Gastrocnemius medialis (tissue), 4 donors: ENCODE measurements at places on chromosomes 16 and 17. TPM values are rescaled to one million over a fixed set of nuclear protein-coding genes. Genes with fewer than 3 reads are reported as not detected.
A peak's percentile ranks its signal among the peaks of the same experiment; 100 is the strongest.

PARD6A gene
- total RNA-seq, result 10.8 TPM

RASL10B gene
- 6.8 TPM for total RNA-seq

ASPHD1 gene
- not detected for total RNA-seq

MYH1 gene
- 1,190 TPM for total RNA-seq

SP6 gene
- not detected for total RNA-seq

CTF1 gene
- total RNA-seq, result 2.3 TPM

SGCA gene
- total RNA-seq, result 227 TPM

FBXW10 gene
- 0.52 TPM for total RNA-seq

SRL gene
- 446 TPM for total RNA-seq

DNA sequence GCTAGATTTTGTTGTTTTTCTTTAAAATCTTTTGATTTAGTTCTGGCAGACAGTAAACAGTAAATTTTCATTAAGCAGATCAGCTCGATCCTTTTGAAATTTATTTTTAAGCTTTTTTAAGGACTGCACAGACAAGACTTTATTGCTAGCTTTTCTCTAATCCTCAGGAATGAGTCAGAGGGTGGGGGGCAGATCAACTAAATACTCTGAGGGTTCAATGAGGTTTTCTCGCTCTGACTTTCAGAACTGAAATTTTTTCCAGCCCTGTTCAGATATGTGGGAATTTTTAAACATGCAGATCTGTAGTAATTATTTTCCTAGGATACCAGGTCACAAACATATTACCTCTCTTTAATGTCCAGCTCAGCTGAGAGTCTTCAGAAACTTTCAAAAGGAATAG lies 977.2 kb downstream of the CDH11 start:
- H3K4me3 ChIP-seq, result no peak overlapping the region
- no peaks in the 10 kb centered on the region for H3K27me3 ChIP-seq
- no peak for DNase-seq

- H3K27ac ChIP-seq, result peak overlapping the region; percentile 35
- peaks cover 17% of the 10 kb centered on the region for H3K36me3 ChIP-seq
- H3K27me3 ChIP-seq, result no peaks in the 10 kb centered on the region
- no peak overlapping the region for H3K4me3 ChIP-seq
Measured at GRCh38 chr16:50209546-50210265, 56.6 kb downstream of the TENT4B start.

DNA sequence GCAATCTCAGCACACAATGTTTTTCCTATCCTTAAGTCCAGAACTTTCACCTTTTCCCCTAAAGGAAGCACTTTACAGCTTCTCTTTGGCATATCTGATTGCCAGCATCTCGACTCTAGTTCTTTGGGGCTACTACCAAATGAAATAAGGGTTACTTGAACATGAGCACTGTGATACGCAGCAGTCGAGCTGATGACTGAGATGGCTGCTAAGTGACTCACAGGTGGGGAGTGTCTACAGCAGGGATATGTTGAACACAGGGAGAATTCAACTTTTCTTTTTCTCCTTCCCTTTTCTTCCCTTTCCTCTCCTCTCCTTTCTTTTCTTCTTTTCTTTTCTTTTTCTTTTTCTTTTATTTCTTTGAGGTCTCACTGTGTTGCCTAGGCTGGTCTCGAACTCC lies 334.8 kb downstream of the MAF start:
- peaks cover 3% of the 10 kb centered on the region for H3K4me1 ChIP-seq
- no peak overlapping the region for H3K4me3 ChIP-seq
- H3K36me3 ChIP-seq, result no peaks in the 10 kb centered on the region

DNA sequence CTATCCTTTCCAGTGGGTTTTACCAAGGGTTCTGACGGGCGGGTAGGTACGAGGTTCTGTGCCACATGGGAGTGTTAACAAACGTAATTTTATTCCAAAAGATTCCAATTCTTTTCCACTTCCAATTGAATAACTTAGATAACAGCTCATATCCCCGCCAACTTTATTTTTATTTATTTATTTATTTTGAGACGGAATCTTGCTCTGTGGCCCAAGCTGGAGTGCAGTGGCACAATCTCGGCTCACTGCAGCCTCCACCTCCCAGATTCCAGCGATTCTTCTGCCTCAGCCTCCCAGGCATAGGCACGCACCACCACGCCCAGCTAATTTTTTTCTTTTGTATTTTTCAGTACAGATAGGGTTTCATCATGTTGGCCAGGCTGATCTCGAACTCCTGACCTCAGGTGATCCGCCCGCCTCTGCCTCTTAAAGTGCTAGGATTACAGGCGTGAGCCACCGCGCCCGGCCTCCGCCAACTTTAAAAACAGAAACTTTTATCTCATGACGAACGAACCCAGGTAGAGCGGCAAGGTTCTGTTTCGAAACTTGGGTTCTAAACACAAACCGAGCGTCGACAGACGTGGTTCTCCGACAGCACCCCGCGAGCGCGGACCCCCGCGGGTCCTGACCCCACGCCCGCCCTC lies 613 bp downstream of the ECI1 start:
- H3K27me3 ChIP-seq, result no peaks in the 10 kb centered on the region
- no peak for DNase-seq
- peak overlapping the region; percentile 91 for H3K27ac ChIP-seq
- H3K4me3 ChIP-seq, result peak overlapping the region; percentile 68
- H3K4me1 ChIP-seq, result peaks cover 20% of the 10 kb centered on the region

DNA sequence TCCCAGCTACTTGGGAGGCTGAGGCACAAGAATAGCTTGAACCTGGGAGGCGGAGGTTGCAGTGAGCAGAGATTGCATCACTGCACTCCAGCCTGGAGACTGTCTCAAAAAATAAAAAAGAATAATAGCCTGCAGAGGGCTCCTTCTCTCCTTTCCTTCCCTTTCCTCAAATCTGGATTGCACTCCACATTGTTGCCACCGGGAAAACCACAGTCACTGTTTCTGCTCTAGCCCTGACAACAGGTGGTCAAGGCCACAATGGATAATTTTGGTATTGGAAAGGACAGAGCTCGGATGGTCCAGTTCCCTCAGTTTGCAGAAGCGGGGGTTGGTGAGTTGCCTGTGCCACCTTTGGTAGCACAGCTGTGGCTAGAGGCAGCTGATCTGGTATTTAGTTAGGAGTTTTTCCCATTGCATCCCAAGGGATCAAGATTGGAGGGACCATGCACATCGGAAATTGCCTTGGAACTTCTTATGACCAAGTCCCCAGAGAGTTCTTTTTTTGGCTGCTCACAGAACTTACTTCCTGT lies 44.7 kb upstream of the PRSS54 start:
- no peaks in the 10 kb centered on the region for H3K36me3 ChIP-seq
- H3K4me3 ChIP-seq, result no peak overlapping the region
- peak overlapping the region; percentile 57 for H3K27ac ChIP-seq
- no peaks in the 10 kb centered on the region for H3K27me3 ChIP-seq

DNA sequence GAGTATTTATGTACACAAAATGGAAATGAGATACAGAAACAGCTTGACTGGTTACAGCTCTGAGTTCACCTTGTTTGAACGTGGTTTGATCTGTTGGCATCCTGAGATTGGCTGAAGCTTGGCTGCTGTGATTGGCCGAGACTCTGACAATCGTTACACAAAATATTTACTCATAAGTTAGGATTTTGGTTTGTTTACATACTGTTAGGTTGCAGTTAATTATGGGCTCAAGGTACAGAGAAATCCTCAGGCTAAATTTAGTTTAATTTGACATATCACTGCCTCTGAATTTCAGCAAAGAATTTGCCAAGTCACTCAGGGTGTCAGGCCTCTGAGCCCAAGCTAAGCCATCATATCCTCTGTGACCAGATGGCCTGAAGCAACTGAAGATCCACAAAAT lies 227.3 kb downstream of the COPRS start:
- no peaks in the 10 kb centered on the region for H3K36me3 ChIP-seq
- DNase-seq, result no peak
- no peaks in the 10 kb centered on the region for H3K4me1 ChIP-seq
- H3K27ac ChIP-seq, result no peak overlapping the region
- H3K4me3 ChIP-seq, result no peak overlapping the region

- no peaks in the 10 kb centered on the region for H3K36me3 ChIP-seq
- peak overlapping the region; percentile 75 for H3K27ac ChIP-seq
- peak; percentile 35 for DNase-seq
- H3K27me3 ChIP-seq, result no peaks in the 10 kb centered on the region
Measured at GRCh38 chr16:24999088-24999670, 16.0 kb downstream of the ARHGAP17 start.

- H3K36me3 ChIP-seq, result no peaks in the 10 kb centered on the region
- H3K27ac ChIP-seq, result no peak overlapping the region
- H3K4me1 ChIP-seq, result no peaks in the 10 kb centered on the region
- no peak for DNase-seq
Measured at GRCh38 chr16:47732122-47732521, 271.0 kb downstream of the PHKB start.

DNA sequence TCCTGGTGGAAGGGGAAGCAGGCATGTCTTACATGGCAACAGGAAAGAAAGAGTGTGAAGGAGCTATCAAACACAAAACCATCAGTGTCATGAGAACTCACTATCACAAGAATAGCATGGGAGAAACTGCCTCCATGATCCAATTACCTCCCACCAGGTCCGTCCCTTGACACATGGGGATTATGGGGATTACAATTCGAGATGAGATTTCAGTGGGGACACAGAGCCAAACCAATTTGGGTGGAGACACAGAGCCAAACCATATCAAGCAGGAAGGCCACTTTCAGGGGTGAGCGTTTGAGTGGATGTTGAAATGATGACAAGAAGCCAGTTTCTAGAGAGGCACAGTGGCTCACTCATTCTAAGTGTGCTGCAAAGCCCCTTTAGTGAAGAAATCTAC lies 143.8 kb downstream of the CPPED1 start:
- H3K36me3 ChIP-seq, result peaks cover 10% of the 10 kb centered on the region
- no peak overlapping the region for H3K4me3 ChIP-seq
- no peak overlapping the region for H3K27ac ChIP-seq
- DNase-seq, result no peak
- no peaks in the 10 kb centered on the region for H3K27me3 ChIP-seq

- H3K4me1 ChIP-seq, result peaks cover 68% of the 10 kb centered on the region
- H3K27me3 ChIP-seq, result no peaks in the 10 kb centered on the region
- no peaks in the 10 kb centered on the region for H3K36me3 ChIP-seq
- peak overlapping the region; percentile 89 for H3K27ac ChIP-seq
Measured at GRCh38 chr17:4357671-4358070, 8.8 kb downstream of the UBE2G1 start.

DNA sequence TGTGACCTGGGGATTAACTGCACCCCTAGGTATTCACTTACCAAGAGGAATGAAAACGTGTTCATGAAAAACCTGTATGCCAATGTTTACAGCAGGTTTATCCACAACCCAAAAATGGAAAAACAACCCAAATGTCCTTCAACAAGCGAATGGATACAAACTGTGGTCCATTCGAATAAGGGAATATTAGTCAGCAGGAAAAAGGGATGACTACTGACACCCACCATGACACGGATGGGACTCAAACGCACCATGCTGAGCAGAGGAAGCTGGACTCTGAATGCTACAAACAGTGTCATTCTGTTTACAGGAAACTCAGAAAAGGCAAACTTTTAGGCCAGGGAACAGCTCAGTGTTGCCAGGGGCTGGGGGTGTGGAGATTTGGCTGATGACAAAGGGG lies 4.9 kb downstream of the SLC38A10 start:
- H3K4me1 ChIP-seq, result peaks cover 22% of the 10 kb centered on the region
- H3K36me3 ChIP-seq, result no peaks in the 10 kb centered on the region
- no peak for DNase-seq
- no peak overlapping the region for H3K4me3 ChIP-seq
- H3K27ac ChIP-seq, result no peak overlapping the region
- H3K27me3 ChIP-seq, result no peaks in the 10 kb centered on the region

GRCh38 chr16:17519101-17519955 lies 48.6 kb upstream of the XYLT1 start:
- no peak overlapping the region for H3K4me3 ChIP-seq
- H3K27me3 ChIP-seq, result peaks cover 2% of the 10 kb centered on the region
- DNase-seq, result no peak
- no peak overlapping the region for H3K27ac ChIP-seq
- no peaks in the 10 kb centered on the region for H3K4me1 ChIP-seq

- no peaks in the 10 kb centered on the region for H3K36me3 ChIP-seq
- peaks cover 12% of the 10 kb centered on the region for H3K4me1 ChIP-seq
- no peak overlapping the region for H3K4me3 ChIP-seq
Measured at GRCh38 chr16:84228256-84228838, 11.5 kb downstream of the KCNG4 start.

- no peak overlapping the region for H3K27ac ChIP-seq
- H3K4me1 ChIP-seq, result no peaks in the 10 kb centered on the region
- no peaks in the 10 kb centered on the region for H3K27me3 ChIP-seq
- no peaks in the 10 kb centered on the region for H3K36me3 ChIP-seq
Measured at GRCh38 chr16:47851146-47851545, 304.6 kb downstream of the ABCC12 start.

- no peaks in the 10 kb centered on the region for H3K4me1 ChIP-seq
Measured at GRCh38 chr16:29712809-29713208, 33.0 kb downstream of the C16orf54 start.

DNA sequence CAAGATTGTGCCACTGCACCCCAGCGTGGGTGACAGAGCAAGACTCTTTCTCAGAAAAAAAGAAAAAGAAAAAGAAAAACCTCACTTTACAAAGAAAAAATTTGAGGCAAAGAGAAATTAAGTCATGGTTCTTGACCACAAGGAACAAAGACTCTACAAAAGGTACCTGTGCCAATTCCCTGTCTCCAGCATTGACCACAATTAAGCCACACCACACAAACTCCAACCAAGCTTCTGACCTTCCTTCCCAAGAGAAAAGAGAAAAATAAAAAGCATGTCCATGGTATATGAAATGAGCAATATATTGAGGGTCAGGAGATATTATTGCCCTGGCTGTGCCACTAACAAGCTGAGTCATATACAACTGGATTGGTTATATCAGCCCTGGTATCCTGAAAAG lies 146.3 kb upstream of the NOG start:
- no peak for DNase-seq
- no peaks in the 10 kb centered on the region for H3K27me3 ChIP-seq
- no peak overlapping the region for H3K4me3 ChIP-seq
- H3K27ac ChIP-seq, result no peak overlapping the region
- H3K36me3 ChIP-seq, result no peaks in the 10 kb centered on the region
- H3K4me1 ChIP-seq, result no peaks in the 10 kb centered on the region

- H3K27ac ChIP-seq, result peak overlapping the region; percentile 87
- H3K27me3 ChIP-seq, result no peaks in the 10 kb centered on the region
- DNase-seq, result no peak
- no peaks in the 10 kb centered on the region for H3K36me3 ChIP-seq
- H3K4me1 ChIP-seq, result peaks cover 15% of the 10 kb centered on the region
Measured at GRCh38 chr16:69311533-69312387, 610 bp downstream of the VPS4A start.

DNA sequence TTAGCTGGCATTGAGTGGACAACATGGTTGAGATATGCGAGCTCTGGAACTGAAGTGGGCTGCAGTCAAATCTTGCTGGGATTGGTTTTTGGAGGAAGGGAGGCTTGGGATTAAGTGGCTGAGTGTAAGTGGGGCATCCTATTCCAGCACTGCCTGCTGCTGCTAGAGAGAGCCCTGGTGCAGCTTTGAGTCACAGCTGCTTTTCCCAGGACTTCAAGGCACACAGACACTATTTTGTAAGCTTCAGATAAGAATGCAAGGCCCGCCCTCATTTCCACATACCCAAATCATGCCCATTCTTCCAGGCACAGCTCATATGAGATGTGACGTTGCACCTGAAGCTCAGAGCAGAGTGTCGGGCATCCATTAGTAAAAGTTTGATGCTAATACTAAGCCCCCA lies 10.2 kb upstream of the MAF start:
- peaks cover 17% of the 10 kb centered on the region for H3K4me1 ChIP-seq
- H3K27ac ChIP-seq, result no peak overlapping the region
- DNase-seq, result no peak
- no peaks in the 10 kb centered on the region for H3K27me3 ChIP-seq
